SK-N-SH treated with all-trans-retinoic acid at 6 μM for 48 hours (cell line): ENCODE measurements at places on chromosomes 7 and 10.

- peak; percentile 14; the same call in 1 of the 3 replicates for ATAC-seq
These were observed 35.9 kb downstream of the FAM53B start for GRCh38 chr10:124708246-124708779.

DNA sequence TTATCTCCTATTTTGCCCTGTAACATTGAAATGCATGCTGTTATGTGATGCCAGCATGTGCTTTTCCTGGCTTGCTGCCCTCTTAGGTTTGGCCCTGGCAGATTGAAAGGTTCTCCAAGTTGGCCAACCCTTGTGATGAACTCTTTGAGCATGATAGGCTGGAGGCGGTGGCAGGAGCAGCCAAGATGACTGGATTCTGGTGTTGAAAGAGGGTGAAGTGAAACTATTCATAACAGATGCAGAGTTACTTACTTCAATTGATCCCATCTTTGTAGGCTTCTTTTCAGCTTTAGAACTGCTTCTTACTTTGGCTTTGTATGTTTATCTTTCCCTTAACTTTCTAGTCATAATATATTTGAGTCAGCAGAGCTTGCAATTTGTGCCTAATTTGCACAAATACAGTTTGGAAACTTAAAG is 57.6 kb downstream of the BICC1 start:
- no peak for ATAC-seq

- ATAC-seq, result no peak
These were observed 2.9 kb downstream of the ELN start for GRCh38 chr7:74030861-74031260.

DNA sequence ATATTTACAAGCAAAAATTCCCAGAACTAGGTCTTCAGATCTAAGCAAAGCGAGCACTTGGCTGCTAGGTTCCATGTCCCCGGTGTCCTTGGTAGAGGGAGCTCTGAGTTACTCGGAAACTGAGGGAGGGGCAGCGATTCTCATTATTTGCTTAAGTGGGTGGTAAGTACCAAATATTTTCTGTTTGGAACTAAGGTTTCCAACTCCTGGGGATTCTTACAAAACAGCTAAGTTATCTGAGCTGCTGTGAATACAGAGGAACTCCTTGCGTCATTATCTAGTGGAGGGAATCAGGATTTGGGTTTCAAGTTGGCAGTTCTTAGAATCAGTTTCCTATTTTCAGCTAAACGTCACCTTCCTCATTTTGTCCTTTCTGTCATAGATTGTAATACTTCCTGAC is 76.8 kb upstream of the IKZF1 start:
- no peak for ATAC-seq

DNA sequence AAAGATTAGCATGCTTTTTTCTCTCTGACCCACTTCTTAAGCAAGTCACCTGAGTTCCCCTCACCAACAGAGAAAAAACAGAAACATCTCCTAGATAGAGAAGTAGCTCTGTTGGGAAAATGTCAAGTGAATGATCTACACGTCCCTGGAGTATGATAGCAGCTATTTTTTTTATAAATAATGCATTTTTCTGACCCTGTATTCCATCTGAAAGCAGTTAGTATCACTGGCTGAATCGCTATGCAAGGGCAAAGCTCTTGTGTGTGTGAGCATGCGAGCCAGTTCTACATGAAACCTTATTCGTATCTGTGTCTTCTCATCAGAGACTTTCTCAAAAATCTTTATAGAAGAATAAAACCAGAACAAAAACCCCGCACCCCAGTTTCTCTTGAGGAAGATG is 8.2 kb downstream of the ANKMY2 start:
- ATAC-seq, result peak; percentile 45

DNA sequence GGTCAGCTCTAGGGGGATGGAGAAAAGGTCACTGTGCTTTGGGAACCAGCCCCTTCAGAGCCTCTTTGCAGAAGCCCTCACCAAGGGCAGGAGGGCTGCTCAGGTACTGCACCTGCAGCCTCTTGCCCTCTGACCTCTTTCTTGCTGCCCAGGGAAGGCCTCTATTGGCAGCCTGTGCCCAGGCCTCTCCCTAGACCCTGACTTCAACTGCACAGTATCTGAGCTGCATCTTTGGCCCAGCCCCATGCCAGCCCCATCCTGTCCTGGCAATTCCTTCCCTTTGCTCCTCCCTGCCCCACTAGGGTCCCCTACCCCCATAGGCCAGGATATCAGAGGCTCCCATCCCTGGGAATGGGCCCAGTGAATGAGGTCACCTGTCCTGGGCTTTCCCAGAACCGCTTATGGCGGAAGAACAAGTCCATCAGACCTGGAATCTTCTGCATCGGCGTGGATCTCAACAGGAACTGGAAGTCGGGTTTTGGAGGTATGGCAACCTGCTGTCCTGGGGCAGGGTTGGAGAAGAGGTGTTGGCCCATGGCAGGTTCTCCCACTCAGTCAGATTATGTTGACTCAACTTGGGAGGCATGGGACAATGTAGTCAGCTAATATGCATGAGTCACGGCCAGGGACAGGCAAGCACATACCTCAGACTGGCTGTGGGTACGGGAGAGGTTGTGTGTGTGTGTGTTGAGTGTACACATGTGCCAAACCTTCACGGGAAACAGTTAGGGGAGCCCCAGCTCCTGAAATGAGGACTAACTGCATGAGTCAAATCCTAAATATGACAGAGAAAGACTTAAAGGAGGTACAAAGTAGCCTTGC is 17.1 kb upstream of the CPA1 start:
- peak; percentile 87 for ATAC-seq

DNA sequence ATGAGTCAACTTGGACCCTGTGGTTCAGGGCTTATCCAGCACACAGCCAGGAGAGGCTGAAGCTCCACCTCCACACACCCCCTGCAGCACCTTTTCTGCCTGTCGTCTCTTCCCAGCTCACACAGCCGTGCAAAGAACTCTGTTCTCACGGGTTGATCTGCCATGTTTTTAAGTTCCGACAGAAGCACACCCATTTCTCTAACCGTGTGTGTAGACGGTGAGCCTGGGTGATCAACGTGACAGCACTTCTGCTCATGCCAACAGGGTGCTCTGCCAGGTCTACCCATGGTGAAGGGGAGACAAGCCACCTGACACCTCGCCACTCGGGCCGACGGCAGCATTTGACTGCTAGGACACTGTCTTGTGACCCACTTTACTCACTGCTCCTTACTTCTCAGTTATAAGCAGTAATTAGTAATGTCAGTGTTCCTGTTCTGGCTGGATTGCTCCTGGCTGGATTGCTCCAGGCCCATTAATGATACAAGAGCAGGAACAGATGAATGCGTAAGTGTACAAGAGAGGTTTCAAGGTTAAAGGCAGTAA is 90.5 kb downstream of the RNF216 start:
- no peak for ATAC-seq

- peak; percentile 38; the same call in 2 of the 3 replicates for ATAC-seq
These were observed 1.0 kb upstream of the PAX2 start for GRCh38 chr10:100744136-100744986.

GRCh38 chr10:1199897-1200721 is 143.9 kb downstream of the WDR37 start:
- ATAC-seq, result no peak

DNA sequence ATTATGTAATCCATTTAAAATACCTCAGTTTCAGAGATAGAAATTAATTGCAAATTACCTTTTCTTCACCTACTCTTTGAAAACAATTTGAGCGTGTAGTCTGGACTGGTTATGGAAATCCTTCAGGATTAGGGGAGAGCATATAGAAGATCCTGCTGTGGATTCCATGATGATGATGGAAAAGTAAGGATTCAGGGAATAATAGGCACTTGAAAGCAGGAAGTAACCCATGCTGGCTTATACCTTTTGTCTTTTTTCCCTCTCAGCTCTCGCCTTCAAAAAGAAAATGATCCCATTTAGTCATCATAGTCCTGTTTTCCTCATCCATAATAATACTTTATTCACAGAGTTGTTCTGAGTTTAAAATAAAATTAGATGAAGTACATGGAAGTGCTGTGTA is 4.4 kb downstream of the HBP1 start:
- ATAC-seq, result no peak

- no peak for ATAC-seq
These were observed 398.0 kb downstream of the NXPH1 start for GRCh38 chr7:8831376-8831775.

DNA sequence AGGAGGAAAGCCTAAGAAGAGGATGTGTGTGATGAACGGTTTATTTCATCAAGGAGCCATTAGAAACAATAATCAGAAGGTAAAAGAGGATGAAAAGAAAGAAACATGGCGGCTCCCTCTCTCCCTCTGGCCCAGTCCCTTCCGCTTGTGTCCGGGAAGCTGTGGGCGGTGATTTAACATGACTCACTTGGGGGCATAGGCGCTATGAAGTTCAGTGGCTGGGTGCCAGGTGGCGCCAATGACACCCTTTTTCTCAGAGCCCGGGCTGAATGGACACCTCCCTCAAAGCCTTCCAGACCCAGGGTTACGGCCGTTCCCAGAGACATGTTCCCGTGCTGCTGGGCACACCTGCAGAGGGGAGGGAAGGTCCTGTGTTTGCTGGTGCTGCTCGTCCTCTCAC is 244.0 kb downstream of the SKAP2 start:
- no peak for ATAC-seq

DNA sequence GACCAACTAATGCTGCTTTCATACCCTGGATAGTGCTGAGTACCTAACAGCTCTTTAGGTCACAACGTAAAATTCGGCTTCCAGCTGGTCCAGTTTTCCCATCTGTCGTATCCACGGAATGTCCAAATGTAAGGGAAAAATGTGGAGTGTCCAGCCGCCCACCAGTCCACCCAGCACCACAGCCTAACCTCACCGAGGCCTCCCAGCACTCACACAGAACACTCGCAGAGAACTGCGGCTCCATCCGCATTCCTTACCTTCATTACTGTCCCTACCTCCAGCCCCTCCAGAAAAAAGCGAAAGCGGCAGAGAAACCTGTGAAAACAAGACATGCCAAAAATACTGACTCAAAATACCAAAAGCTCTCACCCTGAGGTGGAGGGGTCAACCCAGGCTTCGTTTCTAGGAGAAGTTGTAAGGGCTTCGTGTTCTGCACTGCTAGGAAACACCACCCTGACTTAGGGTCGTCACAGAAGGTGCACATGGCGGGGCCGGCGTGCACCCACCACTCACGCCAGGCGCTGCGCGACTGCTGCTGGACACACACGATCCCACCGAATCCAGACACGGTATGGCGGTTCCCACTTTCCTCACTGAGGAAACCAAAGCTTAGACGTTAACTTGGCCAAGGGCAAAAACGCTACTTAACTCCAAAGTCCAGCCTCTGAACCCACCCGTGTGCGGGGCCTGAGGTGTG is 73.9 kb downstream of the AMZ1 start:
- no peak for ATAC-seq

GRCh38 chr7:73329861-73330581 is 2.1 kb downstream of the FKBP6 start:
- ATAC-seq, result peak; percentile 68

DNA sequence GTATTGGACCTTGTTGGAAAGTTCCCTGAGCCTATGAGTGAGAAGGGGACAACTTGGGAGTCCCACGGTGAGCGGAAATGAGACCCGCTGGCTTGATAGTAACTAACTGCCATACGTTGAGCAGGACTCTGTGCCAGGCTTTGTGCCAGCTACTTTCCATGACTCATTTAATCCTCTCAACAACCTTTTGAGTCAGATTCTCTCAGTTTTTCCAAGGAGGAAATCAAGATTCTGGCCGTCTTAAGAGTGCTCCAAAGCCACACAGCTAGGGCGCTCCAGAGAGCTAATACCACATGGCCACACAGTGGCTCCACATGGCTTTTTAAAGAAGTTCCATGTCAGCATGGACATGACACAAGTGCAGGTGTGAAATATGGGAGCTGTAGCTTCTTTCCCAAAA is 55.7 kb downstream of the NOD1 start:
- peak; percentile 52 for ATAC-seq

GRCh38 chr10:103759100-103759781 is 96.1 kb downstream of the SH3PXD2A start:
- ATAC-seq, result peak; percentile 69

DNA sequence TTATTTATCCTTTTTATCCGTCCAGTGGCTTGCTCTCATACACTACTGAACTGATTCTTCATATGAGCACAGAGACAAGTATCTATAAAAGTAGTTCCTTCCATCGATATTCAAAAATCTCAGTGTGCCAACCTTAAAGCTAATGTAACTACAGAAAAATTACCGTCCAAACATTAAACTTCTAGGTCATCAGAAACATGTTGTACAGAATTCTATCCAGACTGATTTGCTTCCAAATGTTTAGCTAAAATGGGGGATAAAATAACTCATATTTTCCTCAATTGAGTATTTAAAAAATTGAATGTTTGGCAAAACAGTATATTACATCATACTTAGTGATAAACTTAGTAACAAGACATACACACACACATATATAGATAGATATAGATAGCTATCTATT is 584.7 kb upstream of the SEMA3D start:
- no peak for ATAC-seq

- ATAC-seq, result no peak
These were observed 201.4 kb upstream of the SH2B2 start for GRCh38 chr7:102085218-102085772.

- no peak for ATAC-seq
These were observed 7.3 kb upstream of the SLC25A13 start for GRCh38 chr7:96329241-96329640.

- no peak; the same call in 2 of the 3 replicates for ATAC-seq
These were observed 162.1 kb downstream of the TCF7L2 start for GRCh38 chr10:113111900-113112853.

GRCh38 chr7:38007096-38007495 is 86.7 kb downstream of the EPDR1 start:
- ATAC-seq, result no peak

GRCh38 chr7:38728145-38728544 is 97.0 kb upstream of the AMPH start:
- ATAC-seq, result no peak

DNA sequence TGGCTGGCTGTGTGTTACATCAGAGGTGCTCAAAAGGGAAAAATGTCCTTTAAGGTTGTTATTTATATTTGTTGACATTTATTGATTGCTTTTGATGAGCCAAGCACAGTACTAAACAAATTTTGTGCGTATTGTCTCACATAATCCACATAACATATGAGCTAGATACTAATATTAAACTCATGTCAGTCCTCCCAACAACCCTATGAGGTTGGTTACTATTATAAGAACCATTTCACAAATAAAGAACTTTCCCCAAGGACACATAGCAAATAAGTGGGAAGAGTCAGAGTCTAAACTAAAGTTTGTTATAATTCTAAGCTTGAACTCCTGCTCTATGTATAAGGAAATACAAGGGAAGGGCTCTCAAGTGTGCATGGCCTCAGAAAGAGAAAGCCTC is 35.6 kb upstream of the OTUD1 start:
- no peak for ATAC-seq

DNA sequence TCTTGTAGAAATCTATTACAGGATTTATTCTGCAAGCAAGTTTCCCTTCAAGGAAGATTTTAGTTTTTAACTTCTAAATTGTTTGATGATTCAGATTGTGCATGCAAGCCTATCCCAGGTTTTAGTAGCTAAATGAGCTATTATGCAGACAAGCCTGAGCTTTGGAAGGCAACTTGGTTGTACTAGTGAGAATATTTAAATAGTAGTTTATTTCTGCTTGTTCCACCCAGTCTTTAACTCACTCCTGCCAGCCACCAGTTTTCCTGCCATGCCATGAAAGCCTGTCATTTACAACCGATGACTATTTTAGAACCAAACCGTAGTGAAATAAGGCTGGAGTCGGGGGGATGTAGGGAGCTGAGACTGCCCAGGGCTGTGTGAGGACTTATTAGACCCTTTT is 324.6 kb upstream of the FZD1 start:
- no peak for ATAC-seq
